ENCODE measurements at places on chromosomes 1 and 21. TPM values are rescaled to one million over a fixed set of nuclear protein-coding genes. Genes with fewer than 3 reads are reported as not detected.

Gene HJV
- total RNA-seq = not detected

Gene CA6
- total RNA-seq = not detected

Gene CRYBG2
- total RNA-seq = 55.7 TPM

Gene LIN28A
- not detected for total RNA-seq

Gene CYYR1
- total RNA-seq = 0.68 TPM

Gene WDR3
- 51.8 TPM for total RNA-seq

Gene FUBP1
- 132 TPM for total RNA-seq

Gene CTTNBP2NL
- 12.6 TPM for total RNA-seq

Gene KCNK1
- 24.6 TPM for total RNA-seq

Gene ENAH
- total RNA-seq = 197 TPM

Gene HTR6
- total RNA-seq = not detected

Gene IVL
- 18.8 TPM for total RNA-seq

Gene ADAR
- total RNA-seq = 81.0 TPM

Gene CSMD2
- under 0.01 TPM for total RNA-seq

Gene PPIE
- 46.1 TPM for total RNA-seq

Gene UBIAD1
- 18.7 TPM for total RNA-seq

Gene ANKRD34A
- total RNA-seq = under 0.01 TPM

Gene FALEC
- not detected for total RNA-seq

Gene KLHL12
- 54.4 TPM for total RNA-seq

Gene CR1
- not detected for total RNA-seq

Gene BCL2L15
- under 0.01 TPM for total RNA-seq

Gene ELK4
- total RNA-seq = 22.1 TPM

Gene PROK1
- total RNA-seq = not detected

Gene S100A7
- total RNA-seq = 2.1 TPM

Gene THEM5
- not detected for total RNA-seq

Gene AQP10
- total RNA-seq = 0.14 TPM

Gene DMBX1
- not detected for total RNA-seq

Gene ZNF648
- total RNA-seq = not detected

Gene ARHGAP30
- total RNA-seq = 0.68 TPM

Gene FABP3
- total RNA-seq = 0.50 TPM

Gene OR6N1
- total RNA-seq = not detected

Gene FCMR
- total RNA-seq = 0.36 TPM

Gene ASPM
- total RNA-seq = 0.21 TPM
